ENCODE measurements at places on chromosomes 3 and 15.
A peak's percentile ranks its signal among the peaks of the same experiment; 100 is the strongest.

DNA sequence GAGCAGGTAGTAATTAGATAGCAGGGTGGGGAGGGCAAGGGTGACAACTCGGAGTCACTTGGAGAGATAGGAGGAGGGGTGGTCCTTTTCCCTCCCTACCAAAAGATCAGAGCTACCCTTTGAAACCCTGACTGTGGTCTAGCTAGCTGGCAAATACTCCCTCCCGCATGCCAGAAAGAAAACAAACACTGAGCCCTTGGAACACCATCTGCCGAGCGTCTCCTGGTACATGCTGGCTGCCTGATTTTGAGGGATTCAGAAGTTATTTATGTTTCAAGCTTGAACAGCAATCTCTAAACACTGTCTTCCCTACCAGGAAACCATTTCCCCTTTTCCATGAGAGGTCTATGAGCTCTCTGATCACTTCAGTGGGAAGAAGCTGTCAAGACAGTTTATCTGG lies 291.6 kb upstream of the CFAP20DC start:
- no peak for DNase-seq

- no peak for DNase-seq
Measured at GRCh38 chr15:66225656-66226274, 27.8 kb downstream of the MEGF11 start.

GRCh38 chr15:48309740-48310139 lies 21.5 kb upstream of the DUT start:
- DNase-seq, result no peak

- DNase-seq, result no peak
Measured at GRCh38 chr15:87758794-87759418, 497.6 kb downstream of the NTRK3 start.

- no peak for DNase-seq
Measured at GRCh38 chr3:48217449-48217848, 5.8 kb upstream of the CAMP start.

GRCh38 chr15:74322558-74323180 lies 44.8 kb downstream of the CYP11A1 start:
- DNase-seq, result peak; percentile 81

- no peak for DNase-seq
Measured at GRCh38 chr3:101478980-101479379, 34.0 kb downstream of the SENP7 start.

GRCh38 chr15:68252925-68253534 lies 23.5 kb upstream of the CLN6 start:
- DNase-seq, result no peak

DNA sequence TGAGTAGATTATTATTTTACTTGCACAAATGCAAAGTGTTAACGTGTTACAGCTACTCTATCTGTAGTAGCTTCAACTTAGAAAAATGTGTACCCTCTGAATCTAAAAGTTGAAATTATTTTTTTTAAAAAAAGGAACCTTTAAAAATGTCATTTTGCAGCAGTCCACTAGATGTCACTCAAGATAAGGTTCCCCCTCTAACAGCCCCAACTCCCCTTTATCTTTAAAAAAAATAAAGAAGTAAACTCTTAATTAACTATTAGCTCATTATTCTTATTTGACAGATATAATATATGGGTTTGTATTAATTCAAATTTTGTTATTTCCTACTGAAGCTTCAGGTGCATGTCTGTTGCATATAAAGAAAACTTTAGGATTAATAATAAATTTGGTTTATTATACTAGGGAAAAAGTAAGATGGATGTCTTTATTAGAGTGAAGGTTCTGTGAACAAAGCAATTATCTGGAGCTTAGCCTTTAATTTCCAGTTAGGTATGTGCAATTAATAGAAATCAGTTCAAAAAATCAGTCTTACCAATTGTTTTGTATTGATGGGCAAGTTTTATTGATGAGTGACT lies 288.5 kb downstream of the VGLL3 start:
- no peak for DNase-seq

DNA sequence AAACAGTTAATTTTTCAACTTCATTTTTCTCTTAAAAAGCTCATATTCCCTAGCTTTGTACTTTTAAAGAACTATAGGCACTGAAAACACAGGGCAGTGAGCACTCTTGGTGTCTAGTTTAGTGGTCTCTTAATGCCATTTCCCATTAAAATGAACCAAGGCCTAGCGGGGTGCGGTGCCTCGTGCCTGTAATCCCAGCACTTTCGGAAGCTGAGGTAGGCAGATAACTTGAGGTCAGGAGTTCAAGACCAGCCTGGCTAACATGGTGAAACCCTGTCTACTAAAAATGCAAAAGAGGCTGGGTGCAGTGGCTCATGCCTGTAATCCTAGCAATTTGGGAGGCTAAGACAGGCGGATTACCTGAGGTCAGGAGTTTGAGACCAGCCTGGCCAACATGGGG lies 45.5 kb downstream of the LDHAL6B start:
- no peak for DNase-seq

DNA sequence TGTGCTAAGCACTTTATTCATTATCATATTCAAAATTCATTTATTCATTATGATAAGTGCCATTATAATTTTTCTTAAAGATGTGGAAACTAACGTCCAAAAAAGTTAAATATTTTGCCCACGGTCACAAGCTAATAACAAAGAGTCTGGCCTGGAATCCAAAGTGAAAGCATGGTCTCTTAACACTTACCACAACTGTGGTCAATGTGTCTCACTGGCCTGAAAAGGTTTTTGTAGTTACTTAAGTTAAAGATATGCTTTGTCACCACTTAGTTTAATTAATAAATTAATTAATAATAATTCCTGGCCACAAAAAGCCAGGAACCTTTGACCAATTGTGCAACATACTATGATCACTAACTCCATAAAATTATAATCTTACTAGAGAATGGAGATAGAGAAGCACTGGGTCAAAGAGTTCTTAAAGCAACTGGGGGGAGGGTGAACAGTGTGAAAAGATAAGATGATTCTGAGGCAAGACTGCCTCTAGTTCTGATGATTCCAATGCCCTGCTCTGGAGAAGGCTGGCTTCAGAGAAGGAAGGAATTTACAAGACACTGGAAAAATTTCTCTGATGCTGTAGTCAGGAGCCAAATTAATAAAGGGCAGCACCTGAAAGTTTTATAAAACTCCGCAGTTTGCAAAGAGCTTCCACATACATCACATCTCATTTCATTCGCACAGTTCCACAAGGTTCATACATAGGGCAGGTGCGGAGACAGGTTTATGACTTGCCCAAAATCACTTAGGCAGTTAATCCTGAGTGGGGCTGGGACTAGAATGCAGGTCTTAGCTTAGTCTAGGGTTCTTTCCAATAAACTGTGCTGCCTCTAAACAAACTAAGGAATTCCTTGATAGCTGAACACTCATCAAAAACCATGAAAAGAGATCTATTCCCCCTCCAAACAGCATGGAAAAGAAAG lies 32.5 kb downstream of the NPTN start:
- no peak for DNase-seq

DNA sequence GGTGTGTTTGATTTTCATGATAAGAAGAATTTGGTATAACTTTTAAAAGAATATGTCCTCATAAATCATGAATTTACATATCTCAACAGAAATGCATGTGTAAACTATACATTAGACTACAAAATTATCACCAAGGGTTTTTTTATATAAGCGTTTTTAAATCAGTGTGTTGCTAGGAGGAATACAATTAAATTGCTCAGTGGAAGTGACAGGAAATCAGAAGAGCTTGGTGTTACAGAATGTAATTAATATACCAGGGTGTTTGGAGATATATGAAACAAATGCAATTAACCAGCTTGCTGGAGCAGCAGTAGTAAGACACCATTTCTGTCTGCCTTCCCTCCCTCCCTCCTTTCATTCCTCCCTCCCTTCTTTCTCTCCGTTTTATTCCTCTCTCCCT lies 2.4 kb downstream of the ROBO2 start:
- no peak for DNase-seq

DNA sequence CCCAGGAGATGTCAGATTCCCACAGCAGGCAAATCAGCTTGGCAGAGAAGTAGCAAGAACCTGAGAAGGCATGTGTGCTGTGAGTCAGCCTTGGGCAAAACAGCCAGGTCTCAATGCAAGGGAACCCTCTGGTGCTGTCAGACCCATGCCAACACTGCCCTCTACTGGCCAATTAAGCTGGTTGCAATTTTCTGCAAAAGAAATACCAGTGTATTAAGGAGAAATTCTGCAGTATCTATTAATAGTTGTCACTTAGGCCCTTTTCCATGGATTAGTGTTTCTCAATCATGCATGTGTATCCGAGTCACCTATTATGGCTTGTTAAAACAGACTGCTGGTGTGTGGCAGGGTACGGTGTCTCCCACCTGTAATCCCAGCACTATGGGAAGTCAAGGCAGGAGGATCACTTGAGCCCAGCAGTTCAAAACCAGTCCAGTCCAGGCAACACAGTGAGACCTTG lies 26.2 kb downstream of the MAP4 start:
- DNase-seq, result peak; percentile 67

DNA sequence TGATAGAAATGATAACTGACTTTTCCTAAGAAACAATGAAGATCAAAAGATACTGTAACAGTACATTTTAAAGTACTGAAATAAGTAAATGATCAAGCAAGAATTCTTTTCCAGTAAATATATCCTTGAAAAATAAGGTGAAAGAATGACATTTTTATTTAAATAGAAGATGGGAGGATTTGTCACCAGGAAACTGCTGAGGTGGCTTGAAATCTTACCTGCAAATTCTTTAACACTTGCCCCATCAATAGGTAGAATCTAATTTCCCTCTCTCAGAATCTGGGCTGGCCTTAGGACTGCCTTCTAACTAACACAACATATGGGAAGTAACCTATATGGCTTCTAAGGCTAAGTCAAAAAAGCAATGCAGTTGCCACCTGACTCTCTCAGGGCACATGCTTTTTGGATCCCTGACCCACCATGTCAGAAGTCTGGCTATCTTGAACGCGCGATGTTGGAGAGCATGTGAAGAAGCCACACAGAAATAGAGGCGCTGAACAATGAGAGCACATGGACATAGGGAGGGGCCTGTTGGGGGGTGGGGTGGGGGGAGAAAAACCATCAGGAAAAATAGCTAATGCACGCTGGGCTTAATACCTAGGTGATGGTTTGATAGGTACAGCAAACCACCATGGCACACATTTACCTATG lies 11.5 kb downstream of the ACSBG1 start:
- DNase-seq, result no peak

- DNase-seq, result no peak
Measured at GRCh38 chr3:143924522-143925285, 46.9 kb upstream of the DIPK2A start.

GRCh38 chr15:65312400-65312916 lies 8.0 kb downstream of the RNU5B-1 start:
- no peak for DNase-seq

DNA sequence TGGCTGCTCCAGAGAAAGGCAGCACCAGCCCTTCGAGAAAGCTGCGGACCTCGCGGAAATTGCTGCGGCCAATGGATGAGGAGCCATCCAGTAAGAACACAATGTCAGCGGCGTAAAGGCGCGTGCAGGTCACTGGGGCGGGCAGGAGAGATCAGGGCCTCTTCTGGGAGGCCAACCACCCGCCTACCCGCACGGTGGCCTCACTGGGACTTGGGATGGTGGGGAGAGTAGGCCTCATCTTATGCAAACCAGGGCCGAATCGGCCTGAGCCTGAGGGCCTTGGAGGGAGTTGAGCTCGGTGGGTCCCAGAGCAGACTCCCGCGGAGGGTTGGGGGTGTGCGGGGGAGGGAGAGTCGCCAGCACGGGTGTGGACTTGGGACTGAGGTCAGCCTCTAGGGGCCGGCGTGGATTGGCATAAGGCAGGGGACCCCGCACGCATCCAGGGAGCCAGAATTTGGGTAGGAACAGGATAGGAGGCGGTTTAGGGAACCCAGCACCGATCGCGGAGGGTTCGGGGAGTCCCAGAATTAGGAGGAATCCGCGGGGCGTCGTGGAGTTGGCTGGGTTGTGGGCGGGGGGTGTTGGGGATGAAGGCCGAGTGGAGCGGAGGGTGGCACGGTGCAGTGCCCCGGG lies 596 bp downstream of the COL7A1 start:
- no peak for DNase-seq

GRCh38 chr15:31307270-31308184 lies 19.1 kb upstream of the KLF13 start:
- DNase-seq, result no peak

- no peak for DNase-seq
Measured at GRCh38 chr3:177994976-177995375, 541.3 kb upstream of the KCNMB2 start.

- no peak for DNase-seq
Measured at GRCh38 chr3:181860235-181860634, 148.5 kb downstream of the SOX2 start.

- DNase-seq, result no peak
Measured at GRCh38 chr3:131091768-131092167, 65.1 kb downstream of the NEK11 start.

GRCh38 chr3:40862946-40863345 lies 336.4 kb upstream of the CTNNB1 start:
- no peak for DNase-seq

DNA sequence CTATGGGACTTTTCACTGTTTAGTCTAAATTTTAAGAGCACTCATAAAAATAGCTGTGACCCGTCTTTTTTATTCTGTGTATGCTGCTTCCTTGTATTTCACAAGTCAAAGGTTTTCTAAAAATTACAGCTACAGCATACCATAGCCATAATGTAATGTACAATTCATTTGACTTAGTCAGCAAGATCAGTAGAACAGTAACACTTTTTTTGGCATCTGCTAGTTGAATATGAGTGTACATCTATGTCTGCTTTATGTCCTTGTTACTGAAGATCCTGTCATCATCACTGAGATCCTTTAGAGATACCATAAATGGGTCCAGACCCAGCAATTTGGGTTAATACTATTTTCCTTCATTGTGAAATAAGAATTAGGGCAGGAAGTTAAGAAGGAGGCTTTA lies 42.2 kb downstream of the CMSS1 start:
- DNase-seq, result no peak

- DNase-seq, result no peak
Measured at GRCh38 chr3:148221303-148221702, 476.4 kb upstream of the AGTR1 start.

- no peak for DNase-seq
Measured at GRCh38 chr15:57463360-57463759, 87.1 kb downstream of the CGNL1 start.

DNA sequence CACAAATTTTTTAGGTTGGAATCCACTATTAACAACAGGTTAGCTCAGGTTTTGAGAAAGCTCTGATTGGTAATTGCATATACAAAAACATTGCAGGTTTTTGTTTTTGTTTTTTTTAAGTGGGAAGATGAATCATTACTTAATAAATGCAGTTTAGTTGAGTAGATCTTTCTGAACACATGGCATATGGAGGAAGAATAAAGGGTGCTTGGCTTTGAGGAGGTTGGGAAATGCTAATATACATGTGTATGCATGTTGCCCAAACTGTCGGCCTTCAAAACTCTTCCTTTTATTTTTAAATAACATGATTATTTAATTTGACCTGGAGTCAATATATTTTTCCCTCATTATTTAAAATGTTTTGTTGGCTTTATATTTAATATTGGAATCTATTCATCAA lies 32.8 kb downstream of the ZBTB38 start:
- DNase-seq, result no peak

- DNase-seq, result no peak
Measured at GRCh38 chr3:46378426-46378942, 7.7 kb downstream of the CCR5 start.

GRCh38 chr15:65824941-65825544 lies 33.0 kb upstream of the DENND4A start:
- no peak for DNase-seq

All from mesothelial cell of epicardium (in vitro differentiated cells).